CD4-positive, alpha-beta T cell treated with Interleukin-17A for 1 hour (primary cell): ENCODE measurements at places on chromosomes 4 and X.

GRCh38 chrX:23570674-23571343 lies 96.5 kb upstream of the PRDX4 start:
- no peak for DNase-seq

- no peak for DNase-seq
Observed at GRCh38 chrX:67604979-67605703, 61.3 kb downstream of the AR start.

GRCh38 chr4:73984736-73985527 lies 3.1 kb downstream of the PPBP start:
- no peak for DNase-seq

- DNase-seq, result no peak
Observed at GRCh38 chr4:105551965-105552746, at the start of gene ARHGEF38. Gene ARHGEF38 (plus strand): TSS chr4:105552620. CDS start chr4:105552766, 146 bp downstream.

- DNase-seq, result no peak
Observed at GRCh38 chrX:120727911-120728310, 98.1 kb upstream of the C1GALT1C1 start.

DNA sequence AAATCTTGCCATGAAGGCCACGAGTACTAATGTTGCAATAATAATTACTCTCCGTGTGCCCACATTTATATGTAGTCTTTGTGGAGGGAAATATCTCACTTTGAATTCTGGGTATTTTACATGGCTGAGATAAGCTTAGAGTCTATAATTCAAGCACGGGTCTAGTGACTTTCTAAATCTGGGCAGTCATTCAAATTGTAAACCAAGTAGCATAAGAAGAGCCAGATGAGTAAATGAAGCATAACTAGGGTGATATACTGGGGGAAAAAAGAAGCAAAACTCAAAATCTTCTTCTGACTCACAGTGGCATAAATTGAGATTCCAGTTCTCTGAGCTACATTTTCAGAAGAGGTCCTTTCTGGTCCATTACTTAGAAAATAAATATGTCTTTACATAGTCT lies 53.0 kb downstream of the MAPK10 start:
- no peak for DNase-seq

- no peak for DNase-seq
Observed at GRCh38 chrX:39459952-39460351, 637.8 kb downstream of the BCOR start.

GRCh38 chrX:112513154-112513553 lies 166.6 kb downstream of the LHFPL1 start:
- DNase-seq, result no peak

GRCh38 chr4:174198828-174199227 lies 84.6 kb downstream of the FBXO8 start:
- no peak for DNase-seq

GRCh38 chrX:154805696-154806091 lies 409 bp upstream of the MPP1 start:
- no peak for DNase-seq

DNA sequence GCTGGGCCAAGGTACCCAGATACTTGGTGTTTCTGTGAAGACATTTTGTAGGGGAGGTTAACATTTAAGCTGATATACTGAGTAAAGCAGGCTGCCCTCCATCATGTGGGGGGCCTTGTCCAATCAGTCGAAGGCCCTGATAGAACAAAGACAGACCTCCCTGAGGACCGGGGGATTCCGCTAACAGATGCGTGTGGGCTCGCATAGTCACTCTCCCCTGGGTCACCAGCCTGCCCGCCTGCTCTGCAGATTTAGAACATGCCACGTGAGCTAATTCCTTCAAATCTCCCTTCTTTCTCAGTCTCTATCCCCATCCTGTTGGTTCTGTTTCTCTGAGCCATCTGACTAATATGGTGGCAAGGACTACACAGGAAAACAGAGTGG lies 60.7 kb downstream of the WFS1 start:
- no peak for DNase-seq

DNA sequence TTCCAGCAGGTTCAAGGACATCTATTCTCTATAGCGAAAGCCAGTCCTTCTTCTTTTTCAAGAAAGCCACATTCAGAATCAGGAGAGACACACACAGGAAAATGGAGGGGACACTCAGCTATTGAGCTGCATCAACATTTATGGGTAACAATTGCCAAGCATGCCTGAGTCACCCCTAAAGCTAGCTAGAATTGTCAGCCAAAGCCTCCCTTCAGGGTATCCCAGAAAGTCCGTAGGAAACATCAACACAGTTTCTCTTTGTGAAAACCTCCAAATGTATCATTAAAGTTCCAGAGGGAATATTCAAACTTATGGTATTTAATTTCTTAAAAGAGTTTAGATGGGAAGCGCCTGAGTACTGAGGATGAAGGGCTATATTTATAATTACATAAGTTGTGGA lies 331.1 kb upstream of the SLC7A11 start:
- no peak for DNase-seq

DNA sequence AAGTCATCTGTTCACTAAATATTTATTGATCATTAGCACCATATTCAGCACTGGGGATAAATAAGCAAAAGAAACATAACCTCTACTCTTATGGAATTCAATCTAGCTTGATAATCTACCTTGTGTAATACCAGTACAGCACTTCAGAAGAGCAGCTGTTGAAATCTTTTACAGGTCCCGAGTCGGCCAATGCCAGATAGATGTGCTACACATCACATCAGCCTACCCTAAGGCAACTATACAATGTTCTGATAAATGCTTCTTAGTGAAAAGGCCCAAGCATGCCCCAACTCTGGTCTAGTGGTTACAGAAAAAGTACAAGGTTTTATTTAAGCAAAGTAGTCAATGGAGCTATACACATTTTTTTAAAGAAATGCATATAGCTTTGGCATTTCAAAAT lies 68.7 kb downstream of the MAPK10 start:
- DNase-seq, result no peak
